ENCODE measurements at places on chromosomes 12 and 14.

DNA sequence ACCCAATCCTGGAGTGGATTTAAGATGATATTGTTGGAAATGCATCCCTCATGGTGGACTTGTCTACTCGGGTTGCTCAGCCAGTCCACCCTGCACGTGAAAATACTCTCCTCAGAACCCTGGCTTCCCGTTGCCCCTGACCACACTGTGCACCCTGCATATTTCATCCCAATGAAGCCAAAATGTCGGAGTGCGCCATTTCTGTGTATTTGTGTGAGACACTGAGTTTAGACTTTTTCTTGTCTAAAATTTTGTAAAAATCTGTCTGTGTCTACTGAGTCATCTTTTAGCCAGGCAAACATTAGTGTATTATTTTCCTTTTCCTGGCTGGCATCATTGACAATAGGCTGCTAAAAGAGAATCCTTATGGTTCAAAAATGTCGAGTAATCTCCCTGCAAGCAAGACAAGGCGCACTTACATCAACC, 485 bp upstream of the PNMA1 start:
- no peak for DNase-seq

- no peak for DNase-seq
Observed at GRCh38 chr14:57660208-57660607, 166.6 kb upstream of the CCDC198 start.

DNA sequence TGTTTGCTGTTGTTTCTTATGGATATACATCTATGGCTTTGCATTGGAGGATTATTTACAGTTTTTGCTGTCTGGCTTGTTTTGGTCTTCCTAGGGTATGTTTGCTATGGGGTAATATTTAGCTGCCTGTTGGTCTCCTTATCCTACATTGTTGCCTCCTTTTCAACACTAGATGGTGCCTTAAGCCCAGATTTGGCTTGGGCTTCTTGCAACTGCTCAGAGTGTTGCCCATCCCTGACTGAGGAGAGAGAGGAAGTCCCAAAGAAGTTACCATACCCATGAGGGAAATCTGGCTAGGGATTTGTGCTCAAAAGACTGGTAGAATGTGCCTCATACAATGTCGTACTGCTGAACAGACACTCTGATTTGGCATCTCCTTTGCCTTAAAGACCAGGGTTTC, 94.6 kb upstream of the MUCL1 start:
- no peak for DNase-seq

- no peak for DNase-seq
Observed at GRCh38 chr12:69837191-69837590, 12.2 kb downstream of the MYRFL start.

DNA sequence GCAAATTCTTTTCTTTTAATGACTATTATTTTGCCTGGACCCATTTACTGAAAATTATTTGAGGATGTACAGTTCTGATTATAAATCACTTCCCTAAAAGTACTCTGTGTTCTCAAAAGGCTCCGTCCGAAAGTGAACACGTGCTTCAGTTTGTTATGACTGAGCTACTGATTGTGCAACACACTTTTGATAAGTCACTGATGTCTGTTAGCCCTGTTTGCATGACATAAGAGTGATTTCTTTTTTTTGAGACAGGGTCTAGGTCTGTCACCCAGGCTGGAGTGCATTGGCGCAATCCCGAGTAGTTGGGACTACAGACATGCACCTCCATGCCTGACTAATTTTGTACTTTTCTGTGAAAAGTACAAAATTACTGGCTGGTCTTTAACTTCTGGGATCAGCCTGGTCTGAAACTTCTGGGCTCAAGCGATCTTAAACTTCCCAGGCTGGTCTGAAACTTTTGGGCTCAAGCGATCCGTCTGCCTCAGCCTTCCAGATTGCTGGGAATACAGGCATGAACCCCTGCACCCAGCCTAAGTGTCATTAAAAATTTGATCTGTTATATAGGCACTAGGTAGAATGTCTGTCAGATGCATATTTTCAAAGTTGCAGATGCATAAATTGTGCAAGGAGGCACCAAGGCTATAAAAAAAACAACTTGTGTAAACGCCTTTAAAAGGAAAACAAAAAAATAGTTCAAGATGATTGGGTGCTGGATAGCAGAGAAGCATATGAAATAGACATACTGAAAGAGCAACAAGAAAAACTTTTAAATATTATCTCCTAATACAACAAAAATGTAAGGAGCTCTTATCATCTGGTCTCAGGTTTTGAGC, 111.5 kb downstream of the SRGAP1 start:
- no peak for DNase-seq

DNA sequence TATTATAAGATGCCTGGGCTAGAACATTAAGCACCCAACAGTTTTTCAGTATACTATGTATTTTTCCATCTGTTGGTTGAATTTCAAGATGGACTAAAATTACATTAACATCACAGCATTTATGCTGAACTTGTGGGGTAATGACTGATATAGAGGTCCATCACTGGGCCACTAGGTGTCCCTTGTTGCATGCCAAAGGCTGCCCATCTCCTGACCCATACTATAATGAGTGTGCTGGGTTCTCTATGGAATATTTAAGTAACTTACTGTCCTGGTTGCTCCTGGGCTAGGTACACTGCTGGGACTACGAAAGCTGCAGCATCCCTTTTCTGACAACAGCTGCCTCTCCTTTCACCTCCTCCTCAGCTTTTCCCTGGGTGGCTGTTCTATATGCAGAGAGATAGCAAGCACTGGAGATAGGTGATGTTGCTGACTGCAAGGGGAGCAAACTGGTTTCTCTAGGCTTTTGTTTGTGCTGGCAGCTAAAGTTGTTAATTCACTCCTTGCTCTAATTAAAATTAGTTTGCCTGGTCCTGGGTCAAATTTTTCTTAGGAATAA, 138.6 kb upstream of the TRHDE start:
- DNase-seq, result no peak

- no peak for DNase-seq
Observed at GRCh38 chr12:110785240-110785639, 42.5 kb upstream of the PPP1CC start.

DNA sequence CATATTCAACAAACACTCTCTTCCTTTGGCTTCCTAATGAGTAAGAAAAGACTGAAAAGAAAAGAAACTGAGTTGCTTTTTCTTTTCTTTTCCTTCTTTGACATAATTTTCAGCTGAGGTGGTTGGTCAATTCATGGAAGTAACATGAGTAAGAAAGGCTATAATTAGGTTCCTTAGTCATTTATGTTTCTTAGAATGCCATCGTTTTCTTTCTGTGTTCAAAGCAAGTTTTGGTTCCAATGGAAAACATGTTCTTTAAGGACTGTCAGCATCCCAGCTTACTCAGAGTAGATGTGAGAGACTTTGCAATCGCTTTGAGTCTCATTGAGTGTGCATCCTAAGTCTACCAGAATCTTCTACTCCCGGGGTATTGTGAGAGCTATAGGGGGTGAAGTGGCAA, 882.4 kb downstream of the DIO2 start:
- no peak for DNase-seq

DNA sequence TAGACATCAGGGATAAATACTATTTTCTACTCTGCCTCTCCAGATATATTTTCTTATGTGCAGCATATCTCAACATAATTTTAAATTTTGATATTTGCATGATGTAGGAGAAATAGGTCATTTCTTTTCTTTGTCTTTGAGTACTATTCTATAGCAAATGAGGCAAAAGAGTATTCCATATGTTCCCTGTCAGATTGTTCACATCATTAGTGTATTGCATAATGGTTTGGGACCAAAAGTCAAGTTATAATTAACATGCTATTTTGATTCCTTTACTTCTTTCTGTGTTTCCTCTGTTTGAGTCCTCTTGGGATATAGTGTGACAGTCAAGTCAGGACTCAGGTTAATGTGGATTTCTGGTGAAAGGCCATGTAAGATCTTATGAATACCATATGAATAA, 864.6 kb upstream of the FBXO33 start:
- no peak for DNase-seq

- DNase-seq, result peak; percentile 21
Observed at GRCh38 chr12:1117970-1118563, 127.0 kb downstream of the ERC1 start.

DNA sequence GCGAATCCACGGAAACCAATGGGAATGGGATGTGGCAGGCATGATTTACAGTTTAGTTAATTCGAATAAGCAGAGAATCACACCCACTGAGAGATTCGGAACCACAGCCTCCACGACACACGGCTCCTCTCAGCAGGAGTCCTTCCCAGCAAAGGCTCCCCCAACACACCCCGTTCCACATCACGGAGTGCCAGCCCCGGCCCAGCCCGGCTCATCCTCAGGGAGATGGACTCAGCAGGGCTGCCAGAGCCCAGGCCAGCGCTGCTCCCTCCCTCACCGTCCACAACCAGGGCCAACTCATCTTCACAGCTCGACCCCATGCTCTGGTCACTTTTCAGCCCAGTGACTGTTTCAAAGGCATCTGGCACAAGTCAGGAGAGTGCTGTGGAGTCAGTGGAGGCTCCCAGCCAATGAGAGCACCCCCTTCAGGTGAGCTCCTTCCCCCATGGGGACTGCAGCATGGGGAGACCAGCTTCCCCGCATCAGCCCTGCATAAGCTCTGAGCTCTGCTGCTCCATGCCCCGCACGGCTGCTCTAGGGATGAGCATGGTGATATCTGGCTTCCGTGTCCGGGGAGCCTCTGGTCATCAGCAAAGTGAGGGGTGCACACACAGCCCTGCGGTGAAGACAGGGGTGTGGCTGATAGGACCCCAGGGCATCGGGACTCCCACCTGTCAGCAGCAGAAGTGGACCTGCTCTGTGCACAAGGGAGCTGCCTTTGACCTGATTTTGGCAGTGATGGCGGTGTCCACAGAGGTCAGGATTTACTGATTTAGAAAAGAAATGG, 238.8 kb upstream of the SFSWAP start:
- no peak for DNase-seq

DNA sequence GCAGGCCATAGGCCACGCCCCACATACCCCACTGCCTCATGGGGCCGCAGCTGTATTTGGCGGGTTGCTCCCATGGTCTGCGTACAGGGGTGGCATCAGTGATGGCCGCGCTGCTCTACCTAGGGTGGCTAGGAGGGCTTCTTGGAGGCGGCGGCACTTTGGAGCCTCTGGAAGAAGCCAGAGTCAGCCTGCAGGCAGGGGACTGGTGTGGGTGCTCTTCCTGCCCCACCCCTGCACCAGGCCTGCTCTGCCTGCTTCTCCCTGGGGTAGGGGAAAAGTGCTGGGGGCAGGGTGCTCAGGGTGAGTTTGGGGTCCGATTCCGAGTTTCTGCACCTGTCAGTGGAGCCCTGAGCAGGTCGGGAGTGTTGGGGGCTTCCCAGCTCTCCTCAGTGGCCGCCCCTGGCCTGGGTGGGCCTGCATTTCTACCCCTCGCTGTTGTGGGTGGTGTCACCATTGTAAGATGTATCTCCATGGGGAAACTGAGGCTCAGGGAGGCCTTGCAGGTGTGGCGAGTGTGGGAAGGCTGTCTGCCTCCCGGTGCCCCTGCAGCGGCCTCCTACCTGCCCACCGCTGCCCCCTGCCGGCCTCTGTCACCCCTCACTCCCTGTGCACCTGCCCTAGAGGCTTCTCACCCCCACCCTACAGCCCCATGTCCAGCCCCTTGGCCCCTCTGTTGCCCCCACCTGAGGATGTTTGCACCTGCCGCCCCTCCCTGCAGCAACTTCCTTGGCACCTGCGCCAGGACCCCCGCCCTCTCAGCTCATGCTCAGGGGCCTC, 5.5 kb downstream of the CEP170B start:
- DNase-seq, result peak; percentile 21

DNA sequence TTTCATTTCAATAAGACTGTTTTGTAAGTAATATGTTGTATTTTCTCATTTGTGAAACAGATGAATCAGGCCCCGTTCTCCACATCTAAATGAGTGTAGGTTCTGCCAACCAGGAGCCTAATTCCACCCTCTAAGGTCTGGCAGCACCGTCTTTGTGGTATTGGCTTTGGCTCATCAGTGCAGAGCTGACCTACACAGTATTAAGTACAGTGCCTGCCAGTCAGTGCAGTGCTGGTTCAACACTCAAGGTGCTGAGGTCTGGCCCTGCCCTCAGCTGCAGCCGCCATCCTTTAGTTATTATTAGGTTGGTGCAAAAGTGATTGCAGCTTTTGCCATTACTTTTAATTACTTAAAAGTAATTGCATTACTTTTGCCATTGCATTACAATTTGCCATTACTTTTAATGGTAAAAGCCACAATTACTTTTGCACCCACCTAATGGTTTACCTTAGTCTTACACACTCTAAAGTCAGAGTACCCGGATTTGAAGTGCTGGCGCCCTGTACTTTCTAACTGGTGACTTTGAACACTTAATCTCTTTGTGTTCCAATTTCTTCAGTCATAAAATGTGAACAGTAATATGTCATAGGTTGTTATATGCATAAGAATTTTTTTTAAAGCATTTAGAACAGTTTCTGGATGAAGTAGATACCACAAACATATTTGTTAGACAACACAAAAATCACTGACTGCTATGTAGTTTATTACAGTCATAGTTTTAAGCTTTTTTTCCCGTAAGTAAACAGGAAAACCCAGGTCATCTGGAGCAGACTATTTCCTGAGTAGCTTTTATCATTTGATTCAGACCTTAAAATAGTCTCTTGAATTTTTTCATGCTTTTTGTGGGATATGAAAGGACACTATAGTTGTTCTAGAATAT, 99.5 kb downstream of the SYNE2 start:
- DNase-seq, result no peak

DNA sequence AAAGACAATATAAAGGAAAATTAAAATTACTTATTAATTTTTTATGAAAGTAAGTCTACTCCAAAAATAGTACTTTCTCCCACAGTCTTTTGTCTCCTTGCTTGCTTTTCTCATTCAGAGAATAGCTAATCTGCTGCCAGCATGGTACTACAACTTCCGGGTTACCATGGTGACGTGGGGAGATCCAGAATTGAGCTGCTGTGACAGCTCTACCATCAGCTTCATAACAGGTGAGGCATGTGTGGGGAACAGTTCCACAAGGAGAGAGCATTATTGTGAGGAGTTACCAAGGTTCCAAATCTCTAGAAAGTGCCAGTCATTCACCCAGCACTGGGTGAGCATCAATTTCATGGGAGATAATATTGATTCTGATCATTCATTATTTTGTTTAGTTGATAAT, 197.8 kb downstream of the PTPRO start:
- no peak for DNase-seq

DNA sequence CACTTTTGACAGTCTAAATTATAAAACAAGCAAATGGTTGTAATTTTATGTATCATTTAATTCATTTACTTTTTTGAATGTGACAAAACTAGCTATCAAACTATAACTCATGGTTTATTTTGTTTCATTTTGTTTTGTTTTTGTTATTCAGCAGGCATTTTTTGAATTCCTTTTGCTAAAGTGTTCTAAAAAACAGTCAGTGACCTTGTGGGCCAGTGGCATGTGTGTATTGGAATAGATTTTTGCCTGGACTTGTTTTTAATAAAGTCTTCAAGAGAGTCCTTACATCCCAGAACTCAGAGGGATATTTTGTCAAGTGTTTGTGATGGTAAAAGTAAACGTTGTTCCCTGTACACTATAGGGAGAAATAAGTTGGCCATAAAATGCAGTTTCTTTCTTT, 369.7 kb upstream of the SYT1 start:
- DNase-seq, result no peak

GRCh38 chr12:132506328-132507160, 16.6 kb downstream of the FBRSL1 start:
- DNase-seq, result peak; percentile 43

GRCh38 chr12:116761499-116761898, 23.4 kb downstream of the RNFT2 start:
- DNase-seq, result no peak

GRCh38 chr14:64639340-64639821, 64.8 kb upstream of the PLEKHG3 start:
- no peak for DNase-seq

- peak; percentile 91 for DNase-seq
Observed at GRCh38 chr12:57087010-57087690, 1.8 kb upstream of the NAB2 start.

Measured in activated naive CD8-positive, alpha-beta T cell treated with anti-CD3 and anti-CD28 coated beads, Interleukin-2, amount 50 U/mL, for 16 hours (primary cell).